Bone marrow (tissue), 2 donors: ENCODE measurements at places on chromosomes 3 and 15.

DNA sequence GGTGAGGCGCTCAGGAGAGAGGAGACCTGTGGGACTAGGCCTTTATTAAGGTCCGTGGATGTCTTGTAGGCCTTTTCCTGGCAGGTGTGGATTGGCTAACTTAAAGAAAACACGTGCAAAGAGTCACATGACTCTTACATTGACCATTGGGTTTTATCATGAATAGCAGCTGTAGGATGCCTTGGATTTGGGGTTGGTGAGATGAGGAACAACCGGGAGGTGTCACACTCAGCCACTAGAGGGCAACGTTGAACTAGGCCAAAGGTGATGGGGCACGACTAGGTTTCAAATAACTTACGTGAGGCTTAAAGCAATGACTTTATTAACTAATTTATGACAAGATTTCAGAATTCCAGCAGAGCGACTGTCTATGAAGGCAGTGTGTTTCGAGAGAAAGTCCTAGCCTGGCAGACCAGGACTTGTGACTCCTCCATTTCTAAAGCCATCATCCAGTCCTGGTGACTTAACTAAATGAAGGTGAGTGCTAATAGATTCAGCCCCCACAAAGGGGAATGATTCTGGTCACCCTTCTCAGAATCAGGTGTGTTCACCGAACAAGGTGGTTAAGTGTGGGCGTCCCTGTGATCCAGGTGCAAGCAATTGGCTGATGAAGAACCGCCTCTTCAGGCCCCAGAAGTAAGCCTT is 345.6 kb downstream of the MCTP2 start:
- DNase-seq, result no peak

GRCh38 chr3:165859061-165859460 is 21.8 kb upstream of the BCHE start:
- no peak for DNase-seq

GRCh38 chr3:32436816-32437189 is 45.1 kb downstream of the CMTM7 start:
- DNase-seq, result no peak

- no peak for DNase-seq
Measured at GRCh38 chr3:123084192-123084591, 17.4 kb downstream of the PDIA5 start.

GRCh38 chr3:171428321-171428787 is 31.9 kb downstream of the TNIK start:
- DNase-seq, result no peak

GRCh38 chr15:73346735-73347312 is 21.9 kb downstream of the HCN4 start:
- no peak for DNase-seq

DNA sequence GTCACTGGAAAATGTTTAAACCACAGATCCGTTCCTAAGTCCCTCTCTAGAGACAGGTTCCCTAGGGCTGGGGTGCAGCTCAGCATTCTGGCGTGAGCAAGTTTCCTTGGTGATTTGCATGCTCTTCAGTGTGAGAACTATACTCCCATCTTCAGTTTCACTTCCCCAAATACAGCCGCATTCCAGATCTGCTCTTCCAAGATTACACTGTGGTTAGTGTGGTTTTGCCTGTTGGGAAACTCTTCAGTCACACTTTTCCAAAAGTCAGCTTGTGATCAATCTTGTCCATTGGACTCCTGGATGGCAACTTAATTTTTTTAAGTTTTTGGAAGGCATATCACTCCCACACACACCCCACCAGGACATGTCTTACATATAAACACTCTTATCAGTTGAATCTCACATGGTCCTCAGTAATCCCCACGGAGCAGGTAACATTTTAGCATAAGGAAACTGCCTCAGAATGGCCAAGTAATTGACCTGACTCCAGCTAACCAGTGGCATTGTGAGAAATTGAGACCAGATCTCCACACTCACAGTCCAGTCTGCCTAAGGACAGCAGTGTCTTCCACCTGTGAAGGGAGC is 33.5 kb upstream of the PTPN23 start:
- no peak for DNase-seq
